ENCODE measurements at places on chromosomes 1 and 21. TPM values are rescaled to one million over a fixed set of nuclear protein-coding genes. Genes with fewer than 3 reads are reported as not detected.

The RAB3B gene
- not detected for total RNA-seq

The SRRM1 gene
- total RNA-seq, result 78.2 TPM

The ILDR2 gene
- total RNA-seq, result 23.1 TPM

The S100A11 gene
- total RNA-seq, result 90.8 TPM

The CEP170 gene
- 83.1 TPM for total RNA-seq

The AMY1C gene
- total RNA-seq, result not detected

The LCE2B gene
- not detected for total RNA-seq

The SPRR2A gene
- not detected for total RNA-seq

The MAP10 gene
- 2.3 TPM for total RNA-seq

The SH2D1B gene
- total RNA-seq, result not detected

DNA sequence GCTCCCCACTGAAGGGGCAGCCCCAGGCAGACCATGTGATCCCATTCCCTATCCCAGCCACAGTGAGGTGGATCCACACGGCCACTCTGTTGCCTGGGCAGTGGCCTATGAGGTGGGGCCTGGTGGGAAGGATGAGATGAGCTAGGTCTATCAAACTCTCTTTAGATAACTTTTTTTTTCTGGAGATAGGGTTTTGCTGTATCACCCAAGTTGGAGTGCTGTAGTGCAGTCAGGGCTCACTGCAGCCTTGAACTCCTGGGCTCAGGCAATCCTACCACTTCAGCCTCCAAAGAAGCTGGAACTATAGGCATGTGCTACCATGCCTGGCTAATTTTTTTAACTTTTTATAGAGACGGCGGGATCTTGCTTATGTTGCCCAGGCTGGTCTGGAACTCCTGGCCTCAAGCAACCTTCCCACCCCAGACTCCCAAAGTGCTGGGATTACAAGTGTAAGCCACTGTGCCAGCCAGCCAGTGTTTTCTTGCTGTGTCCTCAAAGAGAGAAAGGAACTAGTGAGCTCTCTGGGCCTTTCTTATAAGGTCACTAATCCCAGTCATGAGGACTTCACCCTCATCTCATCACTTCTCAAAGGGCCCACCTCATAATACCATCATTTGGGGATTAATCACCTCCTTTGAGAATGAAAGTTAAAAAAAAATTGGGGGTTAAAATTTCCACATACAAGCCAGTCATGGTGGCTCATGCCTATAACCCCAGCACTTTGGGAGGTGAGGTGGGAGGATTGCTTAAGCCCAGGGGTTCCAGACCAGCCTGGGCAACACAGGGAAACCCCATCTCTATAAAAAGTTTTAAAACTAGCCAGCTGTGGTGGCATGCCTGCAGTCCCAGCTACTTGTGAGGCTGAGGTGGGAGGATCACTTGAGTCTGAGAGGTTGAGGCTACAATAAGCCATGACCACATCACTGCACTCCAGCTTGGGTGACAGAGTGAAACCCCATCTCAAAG lies 36.6 kb downstream of the H3-3A start:
- DNase-seq, result no peak

DNA sequence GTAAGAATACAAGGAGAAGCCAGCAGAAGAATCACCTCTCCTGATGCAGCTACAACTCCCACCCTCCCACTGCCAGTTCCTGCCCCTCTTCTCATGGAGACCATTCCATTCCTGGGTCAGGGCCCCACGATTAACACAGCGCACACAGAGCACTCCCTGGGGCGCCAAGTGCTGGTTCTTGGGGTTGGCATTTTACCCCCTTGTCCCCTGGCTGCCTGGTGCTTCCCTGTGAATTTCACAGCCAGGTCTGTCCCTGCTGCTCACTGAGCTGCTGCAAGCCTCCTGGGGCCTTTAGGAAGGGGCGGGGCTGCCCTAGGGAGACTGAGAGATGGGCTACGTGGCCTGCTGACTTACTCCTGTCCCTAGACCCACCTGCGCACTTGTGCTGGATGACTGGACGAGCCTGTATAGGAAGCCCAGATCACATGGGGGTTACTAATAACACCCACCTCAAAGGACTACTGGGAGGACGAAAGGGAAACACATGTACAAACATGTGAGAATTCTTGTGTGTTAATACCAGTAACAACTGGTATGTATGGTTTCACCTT lies 4.8 kb downstream of the ZNF672 start:
- DNase-seq, result no peak

DNA sequence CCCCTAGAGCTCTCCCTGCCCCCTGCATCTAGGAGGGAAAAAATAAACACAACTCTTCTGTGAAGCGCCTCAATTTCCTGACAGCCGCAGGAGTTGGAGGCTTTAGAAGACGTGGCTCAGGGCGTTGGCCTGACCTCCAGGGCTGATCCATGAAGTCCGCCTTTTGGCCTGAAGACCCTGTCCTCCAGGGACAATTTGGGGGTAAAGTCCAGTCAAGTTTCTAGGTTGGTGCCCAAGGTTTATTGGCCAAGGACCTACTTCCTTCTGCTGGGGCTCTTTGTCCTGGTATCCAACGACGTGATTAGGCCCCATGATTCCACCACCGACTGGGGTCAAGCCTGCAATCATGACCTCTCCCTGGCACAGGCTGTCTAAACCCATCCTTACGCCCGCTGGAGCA lies 54.9 kb downstream of the PTPRF start:
- no peak for DNase-seq

DNA sequence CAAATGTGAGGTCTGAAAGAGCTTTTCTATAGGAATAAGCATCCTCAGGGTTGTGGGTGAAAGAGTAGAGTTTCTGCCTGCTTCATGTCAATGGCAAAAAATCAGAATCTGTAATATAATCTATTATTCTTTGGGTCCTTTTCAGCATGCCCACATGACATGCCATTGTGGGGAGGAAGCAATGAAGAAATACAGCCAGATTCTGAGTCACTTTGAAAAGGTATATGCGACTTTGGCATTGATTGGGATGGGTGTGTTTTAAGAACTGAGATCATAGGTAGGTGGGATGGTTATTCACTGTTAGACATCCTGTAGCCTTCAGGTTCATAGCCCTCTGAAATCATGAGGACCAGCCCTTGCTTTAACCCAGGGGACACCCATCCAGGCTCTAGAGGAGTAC lies 1.8 kb downstream of the IL20 start:
- DNase-seq, result no peak

GRCh38 chr1:207603777-207604176 lies 41.2 kb upstream of the CR1L start:
- DNase-seq, result no peak

GRCh38 chr1:54230507-54231339 lies 30.8 kb downstream of the MRPL37 start:
- DNase-seq, result no peak

- DNase-seq, result no peak
Measured at GRCh38 chr1:74834261-74834660, 101.3 kb downstream of the TYW3 start.

- DNase-seq, result no peak
Measured at GRCh38 chr1:227773558-227773957, 38.3 kb downstream of the SNAP47 start.

GRCh38 chr1:189821833-189822232 lies 655.8 kb downstream of the BRINP3 start:
- DNase-seq, result no peak

- no peak for DNase-seq
Measured at GRCh38 chr21:45039317-45040156, 34.8 kb upstream of the ADARB1 start.

DNA sequence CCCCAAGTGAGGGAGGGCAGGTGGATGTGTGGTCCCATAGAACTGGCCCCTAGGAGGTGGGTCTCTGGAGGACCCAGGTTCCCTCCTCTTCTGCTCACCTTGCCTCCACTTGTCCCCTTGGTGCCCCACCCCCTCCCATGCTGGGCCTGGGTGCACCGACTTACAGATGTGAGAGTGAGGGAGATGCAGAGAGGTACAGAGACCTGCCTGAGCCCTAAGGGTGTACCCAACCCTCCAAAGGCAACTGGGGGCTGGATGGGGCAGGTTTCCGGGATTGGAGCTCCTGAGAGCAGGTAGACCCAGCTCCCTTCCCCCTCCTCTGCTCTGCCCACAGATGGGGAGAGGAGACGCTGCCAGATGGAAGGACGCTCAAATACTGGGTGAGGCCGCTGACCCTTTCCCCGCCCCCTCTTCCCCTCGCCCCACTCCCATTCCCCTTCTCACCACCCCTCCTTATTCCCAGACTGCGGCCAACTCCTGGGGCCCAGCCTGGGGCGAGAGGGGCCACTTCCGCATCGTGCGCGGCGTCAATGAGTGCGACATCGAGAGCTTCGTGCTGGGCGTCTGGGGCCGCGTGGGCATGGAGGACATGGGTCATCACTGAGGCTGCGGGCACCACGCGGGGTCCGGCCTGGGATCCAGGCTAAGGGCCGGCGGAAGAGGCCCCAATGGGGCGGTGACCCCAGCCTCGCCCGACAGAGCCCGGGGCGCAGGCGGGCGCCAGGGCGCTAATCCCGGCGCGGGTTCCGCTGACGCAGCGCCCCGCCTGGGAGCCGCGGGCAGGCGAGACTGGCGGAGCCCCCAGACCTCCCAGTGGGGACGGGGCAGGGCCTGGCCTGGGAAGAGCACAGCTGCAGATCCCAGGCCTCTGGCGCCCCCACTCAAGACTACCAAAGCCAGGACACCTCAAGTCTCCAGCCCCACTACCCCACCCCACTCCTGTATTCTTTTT lies 10.3 kb downstream of the TINAGL1 start:
- DNase-seq, result peak; percentile 75

DNA sequence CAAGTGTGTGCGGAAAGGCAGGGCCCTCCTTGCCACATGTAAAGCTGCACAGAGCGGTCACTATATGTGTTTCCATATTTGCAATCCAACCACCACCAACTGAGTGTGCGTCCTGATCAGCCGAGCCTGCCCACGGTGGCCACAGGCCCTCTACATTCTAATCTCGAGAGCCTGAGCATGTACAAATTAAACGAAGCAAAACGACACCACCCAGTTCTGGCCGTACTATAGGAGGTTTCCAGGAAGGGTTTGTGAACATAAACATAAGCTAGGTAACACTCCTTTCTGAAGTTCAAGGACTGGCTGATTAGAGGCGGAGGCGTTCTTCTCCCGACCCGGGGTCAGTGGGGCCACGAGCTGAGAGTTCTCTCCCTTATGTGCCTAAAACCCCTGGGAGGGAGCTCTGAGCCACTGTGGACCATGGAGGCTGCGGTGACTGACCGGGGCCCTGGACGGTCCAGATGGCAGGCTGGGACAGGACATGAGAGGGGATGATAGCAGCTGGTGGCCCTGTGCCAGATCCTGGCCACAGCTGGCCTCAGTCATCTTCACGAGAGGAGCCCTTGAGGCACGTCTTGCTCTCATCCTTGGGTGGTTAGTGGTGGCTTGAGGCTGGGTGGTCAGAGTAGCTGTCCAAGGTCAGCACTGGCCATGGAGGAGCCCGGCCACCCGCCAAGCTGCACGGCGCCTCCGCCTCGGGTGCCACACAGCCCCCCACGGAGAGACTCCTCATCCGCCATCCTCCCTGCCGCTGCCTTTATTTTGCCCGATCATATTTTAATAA lies 39.1 kb upstream of the TRAPPC10 start:
- DNase-seq, result no peak

GRCh38 chr1:230610589-230610988 lies 31.7 kb upstream of the COG2 start:
- no peak for DNase-seq

- no peak for DNase-seq
Measured at GRCh38 chr1:184492536-184492935, 105.7 kb downstream of the C1orf21 start.

GRCh38 chr1:32989160-32990050 lies 24.8 kb upstream of the RNF19B start:
- peak; percentile 93 for DNase-seq

GRCh38 chr1:23169727-23170335 lies 1.2 kb upstream of the LUZP1 start:
- no peak for DNase-seq

DNA sequence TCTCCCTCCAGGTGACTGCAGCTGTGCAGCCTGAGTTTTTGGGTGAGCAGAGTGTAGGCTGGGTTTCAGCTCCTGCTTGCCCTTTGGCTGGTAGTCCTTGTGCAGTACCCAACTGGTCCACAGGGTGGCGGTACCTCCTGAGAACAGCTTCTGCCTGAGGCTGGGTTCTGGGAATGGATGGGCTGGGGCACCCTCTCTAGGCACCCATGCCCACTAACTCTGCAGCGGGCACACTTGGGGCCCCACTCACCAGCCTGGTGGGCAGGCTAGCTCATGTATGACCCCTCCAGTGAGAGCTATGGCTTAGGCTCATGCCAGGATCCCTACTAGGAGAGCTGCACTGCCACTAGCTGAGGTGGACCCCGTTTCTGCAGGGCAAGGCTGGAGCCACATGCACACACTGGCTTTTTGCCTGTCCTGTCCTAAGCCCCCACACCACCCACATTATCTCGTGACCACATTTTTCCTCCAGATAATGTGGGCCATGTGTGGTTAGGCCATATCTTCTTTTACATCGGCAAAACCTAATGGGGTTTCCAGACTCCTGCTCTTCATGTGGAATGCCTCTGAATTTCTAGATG lies 15.5 kb upstream of the GSTM4 start:
- DNase-seq, result peak; percentile 92

GRCh38 chr1:31663622-31664452 lies 19.2 kb upstream of the PEF1 start:
- DNase-seq, result no peak

DNA sequence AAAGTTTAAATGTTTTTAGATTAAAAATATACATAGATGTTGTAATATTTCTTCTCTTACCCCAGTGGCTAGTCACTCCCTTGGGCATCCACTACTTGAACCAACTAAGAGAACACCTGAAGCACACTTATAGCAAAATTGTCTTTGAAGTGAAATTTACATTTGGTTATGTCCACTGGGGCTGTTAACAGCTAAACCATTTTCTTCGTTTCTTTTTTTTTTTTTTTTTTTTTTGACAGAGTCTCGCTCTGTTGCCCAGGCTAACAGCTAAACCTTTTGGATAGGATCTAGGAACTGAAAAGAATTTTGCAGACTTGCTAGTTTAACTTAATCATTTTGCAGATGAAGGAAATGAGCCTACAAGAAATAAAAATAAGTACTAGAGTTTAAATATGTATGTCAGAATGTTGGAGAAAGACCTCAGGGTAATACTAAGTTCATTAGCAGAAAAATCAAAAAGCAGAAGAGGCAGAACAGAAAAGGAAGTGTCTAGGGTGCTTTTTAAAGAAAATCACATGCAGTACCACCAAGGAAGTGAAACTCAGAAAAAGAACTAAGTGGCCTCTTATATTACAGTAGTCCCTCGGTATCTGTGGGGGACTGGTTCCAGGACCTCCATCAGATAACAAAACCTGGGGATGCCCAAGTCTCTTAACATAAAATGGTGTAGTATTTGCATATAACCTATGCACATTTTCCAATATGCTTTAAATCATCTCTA lies 11.8 kb downstream of the DRAM2 start:
- no peak for DNase-seq

- no peak for DNase-seq
Measured at GRCh38 chr1:147892731-147893214, 9.8 kb upstream of the GJA8 start.

Data from cardiac septum (tissue), 1 donor.